ENCODE measurements at places on chromosomes 1 and 21.

- DNase-seq: no peak
Observed at GRCh38 chr21:28439251-28439650, 553.4 kb downstream of the LTN1 start.

GRCh38 chr1:206545351-206545750, 38.0 kb downstream of the RASSF5 start:
- no peak for DNase-seq

- no peak for DNase-seq
Observed at GRCh38 chr1:165234149-165234548, 122.4 kb downstream of the LMX1A start.

GRCh38 chr1:206679738-206680211, 4.9 kb upstream of the MAPKAPK2 start:
- DNase-seq: no peak

DNA sequence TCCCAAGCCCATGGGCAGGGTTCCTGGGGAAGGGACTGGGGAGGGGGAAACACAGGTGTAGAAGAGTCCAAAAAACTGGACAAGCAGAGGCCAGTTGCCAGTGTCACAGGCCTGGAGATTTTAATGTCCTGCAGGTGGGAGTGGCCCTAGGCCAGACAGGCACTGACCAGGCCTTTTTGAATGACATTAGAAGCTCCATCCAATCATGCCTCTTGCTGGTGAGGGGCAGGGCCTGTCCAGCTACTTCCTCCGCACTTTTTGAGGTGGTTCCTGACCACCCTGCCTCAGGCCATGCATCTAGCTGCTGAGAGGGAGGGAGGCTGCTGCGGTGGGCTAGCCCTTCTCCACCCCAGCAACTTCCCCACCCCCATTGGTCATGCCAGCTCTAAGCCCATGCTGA, 15.9 kb upstream of the KIF21B start:
- DNase-seq: no peak
